Omental fat pad (tissue), 4 donors: ENCODE measurements at places on chromosomes 3 and 15.

- no peak for DNase-seq
Observed at GRCh38 chr3:22587446-22587845, 615.7 kb upstream of the UBE2E2 start.

- no peak for DNase-seq
Observed at GRCh38 chr3:2510591-2511145, 412.0 kb downstream of the CNTN4 start.

DNA sequence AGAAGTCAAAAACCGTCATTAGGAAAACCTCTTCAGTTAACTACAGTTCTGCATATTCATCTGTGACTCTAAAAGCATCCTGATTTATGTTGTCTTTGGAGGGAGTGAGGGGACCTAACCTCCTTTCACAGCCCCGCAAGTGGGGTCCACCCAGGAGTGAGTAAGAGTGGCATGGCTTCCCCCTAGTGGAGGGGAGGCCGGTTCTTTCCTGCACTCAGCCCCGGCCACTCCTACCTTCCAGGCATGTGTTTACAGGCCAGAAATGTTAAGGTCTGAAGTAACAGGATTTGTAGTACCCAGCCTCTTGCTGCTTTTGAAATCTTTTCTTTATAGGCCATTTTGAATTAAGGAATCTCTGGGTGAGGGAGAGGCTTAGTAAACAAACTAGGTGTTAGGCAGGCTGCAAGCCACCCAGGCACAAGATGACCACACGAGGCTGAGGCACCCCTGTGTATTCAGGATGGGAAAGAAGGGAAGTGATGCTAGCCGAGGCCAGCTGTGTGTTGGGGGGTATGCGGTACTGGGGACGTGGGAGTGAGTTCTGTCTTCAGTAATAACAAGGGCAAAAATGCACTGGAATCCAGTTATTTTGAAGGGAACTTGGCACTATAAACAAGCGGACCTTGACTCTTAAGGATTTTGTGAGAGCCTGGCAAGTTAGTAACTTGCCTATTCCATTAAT is 50.5 kb downstream of the CTDSPL start:
- no peak for DNase-seq

DNA sequence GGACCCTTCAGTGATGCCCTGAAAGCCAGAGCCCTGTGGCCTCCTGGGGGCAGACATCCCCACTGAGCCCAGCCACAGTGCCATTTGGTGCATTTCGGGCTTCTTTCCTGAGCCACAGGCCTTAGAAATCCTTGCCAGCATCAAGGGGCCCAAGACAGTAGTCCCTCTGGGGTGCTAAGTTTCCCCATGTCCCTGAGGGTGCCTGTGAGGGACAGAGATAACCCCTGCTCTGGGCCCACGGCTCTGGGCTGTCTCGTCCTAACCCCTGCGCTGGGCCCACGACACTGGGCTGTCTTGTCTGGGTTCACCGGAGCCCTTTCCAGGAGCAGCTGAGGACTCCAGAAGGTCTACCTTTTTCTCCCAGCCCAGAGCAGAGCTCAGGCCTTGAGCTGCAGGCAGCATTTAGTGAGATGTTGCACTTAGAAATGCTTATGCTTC is 45.1 kb upstream of the FGD5 start:
- no peak for DNase-seq

DNA sequence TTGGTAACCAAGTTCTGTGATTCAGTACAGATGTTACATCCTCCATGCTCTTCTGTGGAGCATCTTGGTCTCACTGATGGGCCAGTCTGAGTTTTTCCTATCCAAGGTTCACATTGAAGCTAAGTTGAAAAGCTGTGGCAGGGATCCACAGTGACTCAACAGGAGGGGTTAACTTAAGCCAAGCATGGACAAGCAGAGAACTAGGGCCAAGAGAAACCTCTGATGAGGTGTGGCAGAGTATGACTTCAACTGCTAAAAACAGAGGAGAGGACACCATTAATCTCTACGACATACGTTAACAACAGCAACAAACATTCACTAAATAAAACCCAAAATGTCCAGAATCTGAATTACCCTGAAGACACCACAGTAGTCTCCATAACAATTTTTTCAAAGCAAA is 268.1 kb upstream of the UBE2E2 start:
- DNase-seq = no peak

- no peak for DNase-seq
Observed at GRCh38 chr3:125644036-125645005, 49.0 kb upstream of the OSBPL11 start.

GRCh38 chr3:185760088-185760487 is 64.8 kb downstream of the IGF2BP2 start:
- no peak for DNase-seq

DNA sequence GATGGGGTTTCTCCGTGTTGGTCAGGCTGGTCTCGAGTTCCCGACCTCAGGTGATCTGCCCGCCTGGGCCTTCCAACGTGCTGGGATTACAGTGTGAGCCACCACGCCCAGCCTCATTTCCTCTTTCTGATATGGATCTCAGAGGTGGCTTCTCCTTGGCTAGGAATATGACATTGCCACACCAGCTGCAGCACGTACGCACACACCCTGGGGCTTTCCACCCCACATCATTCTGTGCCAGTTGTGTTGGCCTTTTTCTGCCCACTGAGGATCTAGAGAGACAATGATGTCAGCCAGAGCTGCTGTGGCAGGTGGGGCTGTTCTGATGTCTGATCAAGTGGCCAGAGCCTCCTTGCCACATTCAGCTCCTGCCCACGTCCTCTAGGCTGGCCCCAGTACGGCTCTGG is 29.0 kb downstream of the TMEM45A start:
- DNase-seq = no peak

GRCh38 chr3:52370531-52370930 is 54.4 kb downstream of the DNAH1 start:
- DNase-seq = no peak

- no peak for DNase-seq
Observed at GRCh38 chr15:74844319-74845207, 1.6 kb upstream of the ULK3 start.

DNA sequence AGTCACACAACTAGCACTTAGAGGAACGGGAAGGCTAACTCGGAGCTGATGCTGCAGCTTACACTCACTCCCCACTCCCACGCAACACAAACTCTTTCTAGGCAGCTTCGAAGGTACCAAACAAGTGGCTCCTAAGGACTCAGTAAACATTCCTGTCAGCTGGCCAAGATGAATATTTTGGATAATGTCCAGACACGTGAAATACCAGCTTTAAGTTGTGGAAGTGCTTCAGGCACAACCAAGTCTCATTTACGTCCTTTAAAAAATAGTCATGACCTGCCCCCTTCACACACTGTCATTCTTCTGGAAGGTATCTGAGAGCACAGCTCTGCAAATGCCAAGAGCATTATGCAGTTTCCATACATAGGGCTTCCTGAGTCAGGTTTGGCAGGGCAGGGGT is 1005.9 kb upstream of the CFAP20DC start:
- DNase-seq = no peak

DNA sequence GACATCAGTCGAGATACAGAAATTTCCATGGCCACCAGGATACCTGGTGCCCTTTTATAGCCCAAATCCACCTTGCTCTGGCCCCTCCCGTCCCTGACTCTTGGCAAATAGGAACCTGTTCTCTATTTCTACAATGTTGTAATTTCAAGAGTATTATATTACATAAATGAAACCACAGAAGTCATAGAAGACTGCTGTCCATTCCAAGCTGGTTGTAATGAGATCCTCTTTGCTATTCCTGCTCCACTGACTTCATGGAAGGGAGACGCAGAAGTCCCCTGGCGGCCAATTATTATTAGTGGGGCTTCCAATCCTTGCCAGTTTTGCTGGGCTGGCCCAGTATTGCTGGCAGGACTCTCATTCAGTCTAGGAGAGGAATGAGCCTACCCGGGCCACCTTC is 26.6 kb downstream of the DCP1A start:
- no peak for DNase-seq

GRCh38 chr15:80105595-80105994 is 46.1 kb downstream of the ZFAND6 start:
- DNase-seq = no peak

GRCh38 chr3:177281292-177282118 is 84.2 kb upstream of the TBL1XR1 start:
- DNase-seq = no peak

DNA sequence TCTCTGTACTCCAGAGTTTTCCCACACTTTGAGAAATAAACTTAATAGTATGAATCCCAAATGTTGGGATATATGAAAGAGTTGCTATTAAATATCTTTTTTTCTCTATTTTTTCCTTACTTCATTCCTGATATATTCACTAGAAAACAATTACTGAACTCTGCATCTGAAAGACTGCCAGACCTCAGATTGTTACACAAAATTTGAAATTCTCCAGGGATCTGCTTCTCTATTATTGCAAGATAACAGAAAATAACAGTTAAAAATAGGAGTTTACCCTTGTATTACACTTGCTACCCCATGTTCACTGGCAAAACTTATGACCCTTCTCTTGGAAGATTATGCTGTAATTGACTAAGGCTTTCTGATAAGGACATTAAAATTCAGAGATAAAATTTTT is 11.7 kb upstream of the P3H2 start:
- DNase-seq = no peak

- no peak for DNase-seq
Observed at GRCh38 chr15:49813625-49814024, 192.8 kb downstream of the DTWD1 start.

DNA sequence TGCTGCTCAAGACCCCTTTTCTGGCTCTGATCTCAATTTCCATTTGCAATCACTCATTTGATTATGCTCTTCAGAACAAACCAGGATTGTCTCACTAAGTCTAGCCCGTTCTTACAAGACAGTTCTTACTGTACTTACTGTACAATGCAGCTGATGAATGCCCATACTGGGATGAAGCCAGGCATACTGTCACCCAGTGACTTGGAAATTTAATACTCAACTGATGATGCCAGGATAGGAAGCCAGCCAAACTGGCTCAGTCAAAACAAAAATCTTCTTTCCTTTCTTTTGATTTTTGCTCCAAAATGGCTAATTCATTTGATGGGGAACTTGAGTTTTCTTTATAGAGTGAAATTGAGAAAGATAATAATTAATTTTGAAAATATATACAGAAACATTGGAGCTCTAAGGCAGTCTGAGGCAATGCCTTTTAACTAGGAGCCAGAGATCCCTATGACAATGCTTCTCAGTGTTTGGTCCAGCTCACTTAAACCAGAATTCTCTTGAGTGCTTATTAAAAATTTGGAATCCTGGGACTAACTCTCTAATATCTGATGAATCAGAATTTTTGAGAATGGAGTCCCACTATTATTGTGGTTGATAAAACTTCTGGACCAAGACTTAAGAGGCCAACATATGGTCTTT is 265.6 kb upstream of the THBS1 start:
- DNase-seq = no peak

GRCh38 chr3:270688-271087 is 74.1 kb downstream of the CHL1 start:
- no peak for DNase-seq

DNA sequence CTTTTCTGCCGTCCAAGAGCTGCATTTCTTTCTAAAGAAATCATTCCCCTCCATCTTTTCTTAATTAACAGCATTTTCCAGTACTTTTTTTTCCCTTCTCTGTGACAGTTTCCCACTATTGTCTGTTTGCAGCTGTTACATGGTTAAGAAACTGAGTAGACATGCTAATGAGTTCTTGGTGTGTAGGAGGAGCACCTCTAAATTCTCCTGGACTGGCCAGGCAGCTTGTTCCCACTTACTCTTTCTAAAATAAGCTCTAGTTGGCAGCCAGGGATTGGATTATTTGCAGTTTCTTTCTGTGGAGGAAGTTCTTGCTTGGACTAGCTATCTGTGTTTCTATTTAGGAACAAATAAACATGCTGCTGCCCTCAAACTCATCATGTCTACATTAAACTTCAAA is 235.1 kb upstream of the GAP43 start:
- no peak for DNase-seq

DNA sequence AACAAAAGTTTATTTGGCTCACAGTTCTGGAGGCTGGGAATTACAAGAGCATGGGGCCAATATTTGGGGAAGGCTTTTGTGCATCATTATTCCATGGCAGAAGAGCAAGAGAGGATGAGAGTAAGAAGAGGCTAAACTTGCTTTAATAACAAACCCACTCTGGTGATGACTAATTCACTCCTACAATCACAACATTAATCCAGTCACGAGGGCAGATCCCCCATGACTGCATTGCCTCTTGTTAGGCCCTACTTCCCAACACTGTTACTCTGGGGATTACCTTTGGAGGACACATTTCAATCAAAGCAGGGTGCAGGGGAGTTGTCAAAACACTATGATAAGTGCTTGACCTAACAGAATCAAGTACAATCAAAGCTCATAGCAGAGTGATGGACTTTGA is 181.7 kb downstream of the BBX start:
- DNase-seq = no peak

DNA sequence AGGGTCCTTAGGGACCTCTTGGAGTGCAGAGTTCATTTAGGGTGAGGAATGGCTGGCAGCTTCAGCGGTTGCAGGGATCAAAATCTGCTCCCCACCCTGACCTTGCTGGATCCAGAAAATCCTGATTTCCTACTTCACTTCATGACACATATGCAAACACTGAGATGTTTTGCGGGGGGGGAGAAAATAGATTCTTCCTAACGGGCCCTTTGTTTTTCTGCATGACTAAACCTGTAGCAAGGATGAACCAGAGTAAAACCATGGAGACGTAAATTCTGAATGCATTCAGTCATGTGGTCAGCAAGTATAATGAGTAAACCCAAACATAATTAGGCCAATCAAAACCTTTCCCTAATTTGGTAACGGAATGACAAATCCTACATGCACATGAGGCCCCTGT is 20.0 kb upstream of the RBP1 start:
- no peak for DNase-seq

DNA sequence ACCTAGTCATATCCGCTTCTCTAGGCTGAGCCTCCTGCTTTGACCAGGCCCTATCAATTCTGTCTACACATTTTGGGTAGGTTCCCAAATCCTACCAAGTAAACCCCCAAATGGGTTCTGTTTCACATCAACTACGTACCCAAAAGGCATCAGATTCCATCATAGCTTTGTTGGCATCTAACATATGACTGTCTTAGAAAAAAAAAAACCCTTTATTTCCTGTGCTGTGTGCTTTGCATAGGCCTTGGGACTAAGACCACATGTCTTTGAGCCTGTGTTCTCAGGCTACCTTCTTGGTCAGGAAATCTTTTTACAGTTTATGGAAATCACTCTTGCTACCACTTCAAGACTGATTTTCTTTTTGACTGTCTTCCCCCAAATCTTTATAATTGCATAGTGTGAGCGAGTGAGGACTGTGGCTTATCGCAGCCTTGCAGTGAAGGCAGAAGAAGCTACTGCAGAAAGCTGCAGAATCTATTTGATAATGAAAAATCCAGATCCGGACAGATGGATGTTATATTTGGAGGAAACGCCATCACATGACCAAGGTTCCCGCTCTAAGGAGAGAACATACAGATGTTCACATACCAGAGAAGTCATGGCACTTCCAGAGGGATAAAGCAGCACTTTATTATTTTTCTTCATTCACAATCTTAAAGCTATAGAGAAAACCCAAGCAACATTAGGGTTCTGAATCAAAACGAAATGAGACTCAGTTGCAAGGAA is 111.2 kb downstream of the EOMES start:
- no peak for DNase-seq

DNA sequence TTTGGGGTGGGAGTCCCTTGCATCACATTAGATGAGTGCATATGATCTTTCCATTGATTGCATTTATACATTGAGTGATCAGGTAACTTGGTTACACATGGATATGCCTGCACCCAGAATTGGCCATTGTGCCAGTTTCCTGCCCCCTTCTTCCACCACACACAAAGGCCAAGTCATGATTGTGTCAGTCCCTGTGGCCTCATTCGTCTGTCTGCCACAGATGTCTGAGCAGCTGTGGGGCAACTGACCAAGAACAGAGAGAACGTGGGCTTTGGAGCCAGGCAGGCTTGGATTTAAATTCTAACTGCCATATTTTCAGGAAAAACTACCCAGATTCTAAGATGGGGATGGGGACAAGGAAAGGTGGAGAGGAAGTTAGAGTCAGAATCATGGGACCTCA is 27.0 kb downstream of the CCNL1 start:
- DNase-seq = no peak
